ENCODE measurements at places on chromosomes 16 and 17. TPM values are rescaled to one million over a fixed set of nuclear protein-coding genes. Genes with fewer than 3 reads are reported as not detected.

Gene ZNF821
- total RNA-seq, result 11.6 TPM

Gene TBC1D3I
- 0.35 TPM for total RNA-seq

Gene KCNJ2
- 0.15 TPM for total RNA-seq

Gene ACD
- 38.2 TPM for total RNA-seq

Gene APOH
- total RNA-seq, result not detected

Gene ABI3
- total RNA-seq, result 2.4 TPM

DNA sequence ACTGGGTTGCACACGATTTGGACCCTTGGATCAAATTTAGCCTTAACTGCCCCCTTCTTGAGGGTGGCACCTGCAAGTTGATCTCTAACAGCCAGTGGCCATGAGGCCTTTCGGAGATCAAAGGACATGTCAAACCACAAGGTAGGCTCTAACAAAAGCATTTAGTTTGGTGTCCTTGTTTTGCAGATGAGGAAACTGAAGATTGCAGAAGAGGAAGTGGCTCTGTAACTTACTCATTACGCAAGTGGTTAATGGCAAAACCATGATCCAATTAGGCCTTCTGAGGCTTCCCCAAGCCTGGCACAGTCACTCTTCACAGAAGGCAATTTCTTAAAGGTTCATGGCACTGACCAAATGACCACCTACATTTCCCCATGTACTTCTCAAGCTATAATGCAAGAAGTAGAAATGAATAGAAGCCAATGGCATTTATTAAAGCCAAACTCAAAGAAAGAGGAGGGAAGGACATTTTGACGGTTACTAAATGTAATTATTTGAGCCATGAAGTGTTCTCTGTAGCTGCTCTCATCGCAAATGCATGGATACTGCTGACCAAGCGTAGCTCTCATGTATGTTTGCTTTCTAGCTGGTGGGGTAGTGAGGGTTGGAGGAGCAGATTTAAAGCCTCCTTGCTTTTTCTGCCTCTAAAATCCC, 32.8 kb upstream of the ABCC12 start:
- no peak for DNase-seq

DNA sequence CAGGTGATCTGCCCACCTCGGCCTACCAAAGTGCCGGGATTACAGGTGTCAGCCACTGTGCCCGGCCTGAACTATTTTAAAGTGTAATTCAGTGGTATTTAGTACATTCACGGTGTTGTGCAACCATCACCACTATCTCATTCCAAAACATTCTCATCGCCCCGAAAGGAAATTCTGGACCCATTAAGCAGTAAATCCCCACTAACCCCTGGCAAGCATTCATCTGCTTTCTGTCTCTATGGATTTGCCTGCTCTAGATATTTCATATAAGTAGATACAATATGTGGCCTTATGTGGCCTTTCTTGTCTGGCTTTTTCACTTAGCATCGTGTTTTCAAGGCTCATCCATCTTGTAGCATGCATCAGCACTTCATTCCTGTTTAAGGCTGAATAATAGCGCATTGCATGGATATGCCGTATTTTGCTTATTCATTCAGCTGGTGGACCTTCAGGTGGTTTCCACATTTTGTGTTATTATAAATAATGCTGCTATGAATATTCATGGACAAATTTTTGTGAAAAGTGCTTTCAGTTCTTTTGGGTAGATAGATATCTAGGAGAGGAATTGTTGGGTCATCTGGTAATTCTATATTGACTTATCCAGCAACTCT, 8.4 kb upstream of the HERPUD1 start:
- DNase-seq, result no peak

GRCh38 chr16:10738231-10739077, 5.2 kb upstream of the NUBP1 start:
- DNase-seq, result peak; percentile 36

GRCh38 chr16:69182730-69183416, 4.1 kb upstream of the SNTB2 start:
- no peak for DNase-seq

DNA sequence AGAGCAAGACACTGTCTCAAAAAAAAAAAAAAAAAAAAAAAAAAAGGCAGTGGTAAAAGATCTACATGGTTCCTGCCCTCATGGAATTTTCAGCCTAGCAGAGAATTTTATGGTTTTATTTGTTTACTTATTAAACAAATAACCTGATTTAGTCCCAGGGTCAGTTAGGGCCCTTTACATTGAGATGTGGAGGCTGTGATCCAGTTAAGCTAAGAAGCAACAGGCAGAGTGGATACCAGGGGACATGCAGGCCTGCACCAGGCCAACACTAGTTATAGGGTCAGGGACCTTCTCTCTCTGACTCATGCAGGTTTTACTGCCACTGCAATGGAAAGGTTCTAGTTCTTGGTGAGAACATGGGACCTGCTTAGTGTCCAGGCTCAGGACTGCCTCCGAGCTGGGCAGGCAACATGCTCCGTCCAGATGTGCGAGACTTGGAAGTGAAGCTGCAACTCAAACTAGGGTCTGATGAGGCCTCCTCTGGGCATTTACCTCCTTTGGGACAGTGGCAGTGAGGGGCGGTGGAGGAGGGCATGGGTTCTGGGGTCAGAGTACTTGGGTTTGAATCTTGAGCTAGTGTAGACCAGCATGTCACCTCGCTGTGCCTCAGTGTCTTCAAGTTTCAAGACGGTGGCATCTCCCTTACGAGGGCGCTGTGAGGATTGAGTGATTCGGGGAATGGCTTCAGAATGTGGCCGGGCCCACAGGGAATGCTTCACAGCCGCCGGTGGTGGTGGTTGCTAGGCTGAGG, 301.8 kb downstream of the CPPED1 start:
- DNase-seq, result no peak

GRCh38 chr17:77109764-77110359, 30.9 kb upstream of the SEC14L1 start:
- DNase-seq, result no peak

DNA sequence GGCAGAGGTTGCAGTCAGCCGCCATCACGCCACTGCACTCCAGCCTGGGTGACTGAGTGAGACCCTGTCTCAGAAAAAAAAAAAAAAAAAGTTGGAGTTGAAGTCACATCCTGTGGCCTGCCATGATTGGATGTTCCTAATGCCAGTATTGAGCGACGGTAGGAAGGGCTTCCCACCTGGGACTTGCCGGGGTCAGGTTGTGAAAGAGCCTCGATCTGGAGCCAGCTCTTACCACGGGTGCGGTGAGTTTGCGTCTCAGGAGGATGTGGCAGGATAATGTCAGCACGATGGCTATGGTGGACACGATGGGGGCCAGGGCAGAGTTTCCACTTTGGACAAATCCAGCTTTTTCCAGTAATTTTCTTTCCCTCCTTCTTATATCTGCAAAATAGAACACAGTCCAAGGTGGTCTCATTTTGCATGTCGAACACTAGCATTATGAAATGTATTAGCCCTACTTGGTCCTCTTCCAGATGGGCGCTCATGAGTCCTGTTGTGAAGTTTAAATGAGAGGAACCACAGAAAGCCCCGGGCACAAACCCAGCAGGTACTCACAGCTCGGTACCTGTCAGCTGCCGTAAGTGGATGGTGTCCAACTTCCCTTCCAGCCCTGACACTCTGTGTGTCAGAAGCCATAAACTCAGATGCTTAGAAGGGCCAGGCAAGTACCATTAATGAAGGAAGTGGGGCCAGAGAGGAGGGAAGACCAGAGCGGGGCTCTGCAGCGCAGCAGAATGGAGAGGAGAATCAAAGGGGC, 22.2 kb downstream of the ABCC12 start:
- no peak for DNase-seq

DNA sequence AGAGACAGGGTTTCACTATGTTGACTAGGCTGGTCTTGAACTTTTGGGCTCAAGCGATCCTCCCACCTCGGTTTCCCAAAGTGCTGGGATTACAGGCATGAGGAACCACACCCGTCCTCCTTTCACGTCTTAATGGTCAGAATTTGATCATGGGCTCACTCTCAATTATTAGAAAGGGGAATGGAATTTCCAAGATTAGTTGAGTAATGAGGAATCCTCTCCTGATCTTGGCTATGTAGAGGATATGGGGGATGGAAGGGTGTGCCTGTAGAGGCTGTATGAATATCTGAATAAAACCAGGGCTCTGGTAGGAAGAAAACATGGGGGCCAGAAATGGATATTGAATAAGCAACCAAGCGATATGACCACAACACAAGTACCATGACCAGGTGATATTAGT, 25.9 kb upstream of the SMURF2 start:
- DNase-seq, result no peak

GRCh38 chr17:37494401-37494831, 4.7 kb downstream of the DUSP14 start:
- DNase-seq, result no peak

DNA sequence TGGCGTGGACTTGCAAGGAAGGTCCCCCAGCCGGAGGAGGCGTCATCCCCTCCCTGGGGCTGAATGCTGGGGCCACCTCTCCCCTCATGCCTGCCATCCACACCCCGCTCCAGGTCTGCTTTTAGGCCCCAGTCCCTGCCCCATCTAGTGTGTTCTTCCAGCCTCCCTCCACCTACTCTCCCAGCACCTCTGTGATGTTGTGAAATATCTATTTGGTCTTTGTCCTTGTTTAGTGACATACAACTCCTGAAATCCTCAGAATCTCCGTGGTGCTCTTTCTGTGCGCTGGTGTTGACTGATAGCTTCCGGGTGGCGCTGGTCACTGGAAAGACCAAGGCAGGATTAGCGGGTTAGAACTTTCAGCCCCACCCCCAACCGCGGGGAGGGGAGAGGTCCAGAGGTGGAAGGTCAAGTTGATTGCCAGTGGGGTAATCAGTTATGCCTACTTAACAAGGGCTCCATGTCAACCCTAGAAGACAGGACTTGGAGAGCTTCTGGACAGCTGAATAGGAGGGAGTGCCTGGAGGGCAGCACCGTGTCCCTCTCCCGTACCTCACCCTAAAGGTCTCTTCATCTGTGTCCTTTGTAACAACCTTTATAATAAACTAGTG, 10.1 kb downstream of the TBC1D24 start:
- no peak for DNase-seq

DNA sequence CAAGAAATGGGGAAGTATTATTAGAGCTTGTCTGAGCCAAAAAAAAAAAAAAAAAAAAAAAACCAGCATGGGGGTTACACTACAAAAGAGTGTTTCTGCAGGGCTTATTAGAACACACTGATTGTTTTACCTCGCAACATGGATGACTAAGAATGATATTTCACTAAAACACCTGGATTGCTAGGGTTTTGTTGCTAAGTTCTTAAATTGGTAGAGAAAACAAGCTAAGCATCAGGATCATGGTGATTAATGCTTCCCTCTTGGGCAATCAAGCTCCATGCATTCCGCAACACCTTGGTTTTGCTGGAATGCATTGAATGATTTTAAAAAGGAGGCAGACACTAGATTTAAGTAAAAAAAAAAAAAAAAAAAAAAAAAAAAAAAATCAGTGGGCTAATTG, 931.4 kb upstream of the CDH8 start:
- DNase-seq, result no peak

DNA sequence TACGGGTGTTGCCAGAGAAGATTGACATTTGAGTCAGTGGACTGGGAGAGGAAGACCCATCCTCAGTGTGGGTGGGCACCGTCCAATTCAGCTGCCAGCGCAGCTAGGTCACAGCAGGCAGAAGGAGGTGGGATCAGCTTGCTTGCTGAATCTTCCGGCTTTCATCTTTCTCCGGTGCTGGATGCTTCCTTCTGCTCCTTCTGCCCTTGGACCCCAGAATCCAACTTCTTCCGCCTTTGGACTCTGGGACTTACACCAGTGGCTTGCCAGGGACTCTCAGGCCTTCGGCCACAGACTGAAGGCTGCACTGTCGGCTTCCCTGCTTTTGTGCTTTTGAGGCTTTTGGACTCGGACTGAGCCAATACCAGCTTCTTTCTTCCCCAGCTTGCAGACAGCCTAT, 46.1 kb upstream of the RPL38 start:
- peak; percentile 16 for DNase-seq

- DNase-seq, result no peak
Measured at GRCh38 chr17:70074236-70074830, 692 bp upstream of the KCNJ16 start.

DNA sequence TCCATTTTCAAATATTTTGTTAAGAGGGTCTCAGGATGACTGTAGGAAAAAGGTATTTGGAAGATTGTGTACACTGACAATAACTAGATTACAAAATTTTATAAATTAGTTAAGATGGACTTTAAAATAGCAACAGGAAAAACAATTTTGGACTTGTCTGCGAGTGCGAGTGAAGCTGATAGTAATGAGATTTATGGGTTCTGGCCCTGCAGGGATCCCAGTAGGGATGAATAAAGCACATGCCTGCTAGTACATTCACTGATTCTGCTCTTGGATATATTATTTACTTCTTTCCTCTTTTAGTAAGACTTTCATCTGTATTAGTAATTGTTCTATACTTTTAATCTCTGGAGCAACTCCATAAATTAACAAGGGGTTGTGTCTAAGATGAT, 28.2 kb downstream of the PRKCA start:
- DNase-seq, result no peak

GRCh38 chr16:14501331-14502255, 128.5 kb downstream of the PARN start:
- peak; percentile 80 for DNase-seq

DNA sequence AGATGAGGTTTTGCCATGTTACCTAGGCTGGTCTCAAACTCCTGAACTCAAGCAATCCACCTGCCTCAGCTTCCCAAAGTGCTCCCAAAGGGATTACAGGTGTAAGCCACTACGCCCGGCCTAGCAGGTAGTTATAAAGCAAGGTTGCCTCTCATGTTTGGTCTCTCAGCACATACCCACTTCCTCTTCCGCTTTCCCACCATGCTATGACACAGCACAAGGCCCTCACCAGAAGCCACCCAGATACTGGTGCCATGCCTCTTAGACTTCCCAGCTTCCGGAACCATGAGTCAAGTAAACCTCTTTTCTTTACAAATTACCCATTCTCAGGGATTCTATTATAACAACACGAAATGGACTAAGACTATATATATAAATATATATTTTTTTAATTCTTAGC, 143.6 kb downstream of the COPRS start:
- no peak for DNase-seq

- DNase-seq, result peak; percentile 45
Measured at GRCh38 chr16:75535211-75535843, 581 bp downstream of the CHST5 start.

GRCh38 chr17:27379888-27380533, 76.2 kb upstream of the KSR1 start:
- DNase-seq, result no peak

GRCh38 chr17:61047515-61047914, 352.1 kb upstream of the TBX2 start:
- DNase-seq, result no peak

- DNase-seq, result peak; percentile 87
Measured at GRCh38 chr17:6701719-6702118, 11.4 kb downstream of the SLC13A5 start.

- no peak for DNase-seq
Measured at GRCh38 chr17:61418449-61418848, 18.8 kb downstream of the TBX2 start.

- DNase-seq, result no peak
Measured at GRCh38 chr17:76421044-76421407, 31.9 kb downstream of the UBE2O start.

DNA sequence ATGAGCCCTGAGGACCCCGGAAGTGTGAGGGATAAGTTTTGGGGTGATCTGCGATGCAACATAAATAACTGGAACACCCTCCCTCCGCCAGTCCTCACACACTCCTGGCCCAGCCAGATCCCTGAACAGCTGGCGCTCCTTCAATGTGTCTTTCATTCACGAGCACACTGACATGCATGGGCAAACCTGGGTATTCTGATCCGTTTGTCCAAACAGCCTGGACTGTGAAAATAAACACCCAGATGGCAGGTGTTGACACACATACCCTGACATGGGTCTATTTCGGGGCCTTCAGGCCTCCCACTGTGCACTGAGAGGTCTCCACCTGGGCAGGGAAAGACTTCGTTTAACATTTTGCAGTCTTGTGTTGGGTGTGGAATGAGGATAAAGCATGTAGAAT, 3.0 kb upstream of the CPNE2 start:
- DNase-seq, result no peak

Data from H9 (cell line).